Smooth muscle cell of trachea (primary cell): ENCODE measurements at places on chromosomes 3 and 15. TPM values are rescaled to one million over a fixed set of nuclear protein-coding genes. Genes with fewer than 3 reads are reported as not detected.

The CHRD gene
- 0.73 and 2.6 TPM in 2 replicates for total RNA-seq

The DOCK3 gene
- total RNA-seq, result 0.17 and 0.29 TPM in 2 replicates

The ACP3 gene
- 0.99 and 4.5 TPM in 2 replicates for total RNA-seq

The NR1I2 gene
- total RNA-seq, result not detected in 2 replicates

The PP2D1 gene
- total RNA-seq, result not detected in 2 replicates
